Osteoblast (primary cell): ENCODE measurements at places on chromosomes 5 and 9.
A peak's percentile ranks its signal among the peaks of the same experiment; 100 is the strongest.

DNA sequence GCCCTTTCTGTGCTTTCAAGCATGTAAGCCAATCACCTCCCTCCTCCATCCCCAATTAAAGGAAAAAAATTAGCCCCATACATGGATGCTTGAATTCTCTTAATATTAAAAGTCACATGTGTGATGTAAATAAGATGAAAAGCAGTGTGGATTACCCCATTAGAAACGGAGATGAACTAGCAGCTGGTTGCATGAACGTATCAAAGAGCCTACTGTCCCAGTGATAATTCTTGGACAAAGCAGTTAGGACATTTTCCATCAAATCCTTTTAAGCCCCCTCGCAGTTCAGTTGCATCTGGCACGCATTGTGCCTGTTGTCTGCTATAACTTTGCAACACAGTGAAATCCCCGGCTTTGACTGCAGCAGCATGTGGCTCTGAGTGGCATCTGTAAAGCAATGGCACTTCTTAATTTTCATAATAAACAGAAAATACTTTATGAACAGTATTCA lies 285.6 kb downstream of the FBXL7 start:
- peak; percentile 13 for DNase-seq

DNA sequence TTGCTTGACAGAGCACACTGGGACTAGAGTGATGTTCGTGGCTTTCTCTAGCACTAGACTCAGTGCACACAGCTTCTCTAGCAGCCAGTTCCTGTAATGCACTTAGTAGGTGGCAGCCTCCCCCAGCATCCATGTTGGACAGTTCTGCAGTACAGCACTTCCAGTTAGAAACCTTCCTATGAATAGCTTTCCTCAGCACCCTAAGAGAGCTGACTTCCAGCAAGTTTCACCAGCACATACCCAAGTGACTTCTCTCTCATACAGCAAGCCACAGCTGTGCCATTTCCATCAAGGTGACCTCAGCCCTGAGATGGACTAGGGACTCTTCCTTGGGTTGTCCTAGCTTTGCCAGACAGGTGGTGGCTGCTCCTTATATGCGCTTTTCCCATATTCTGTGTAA lies 60.4 kb downstream of the PJA2 start:
- no peak for DNase-seq

- no peak for DNase-seq
Observed at GRCh38 chr5:97363577-97363976, 180.5 kb upstream of the RIOK2 start.

DNA sequence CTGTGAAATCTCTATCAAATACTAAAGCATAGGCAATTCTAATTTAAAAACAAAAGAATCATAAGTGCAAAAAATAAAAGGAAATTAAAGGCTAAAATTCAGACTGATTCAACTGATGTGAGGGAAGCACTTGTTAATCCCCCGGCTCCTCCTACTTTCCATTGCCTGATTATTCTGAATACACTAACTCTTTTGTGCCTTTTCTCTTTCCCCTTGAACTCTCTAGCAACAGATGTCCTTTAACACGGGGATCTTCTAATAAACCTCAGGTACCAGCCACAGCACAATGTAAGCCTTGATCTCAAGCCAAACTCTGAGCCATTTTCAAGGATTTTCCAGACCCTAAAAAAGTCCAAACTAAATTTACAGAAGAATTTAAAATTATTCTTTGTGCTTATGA lies 61.5 kb downstream of the KCNV2 start:
- no peak for DNase-seq

- DNase-seq: peak; percentile 34
Observed at GRCh38 chr9:121662891-121663580, 11.6 kb downstream of the DAB2IP start.

DNA sequence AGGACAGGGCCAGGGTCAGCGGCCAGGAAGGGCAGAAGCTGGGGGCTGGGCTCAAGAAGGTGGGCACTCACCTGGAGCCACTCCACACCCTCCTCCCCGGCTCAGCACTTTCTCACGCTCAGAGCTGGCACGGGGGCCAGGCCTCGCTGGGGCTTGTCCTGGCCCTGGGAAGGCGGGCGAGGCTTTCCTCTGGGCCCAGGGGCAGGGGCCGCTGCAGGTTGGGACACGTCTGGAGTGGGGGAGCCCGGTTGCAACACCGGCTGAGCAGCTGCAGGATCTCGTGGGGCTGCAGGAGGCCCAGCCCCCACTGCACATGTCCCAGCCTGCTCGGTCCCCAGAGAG lies 38.9 kb upstream of the EGFL7 start:
- no peak for DNase-seq

GRCh38 chr5:124262470-124262869 lies 484.0 kb downstream of the ZNF608 start:
- DNase-seq: no peak

DNA sequence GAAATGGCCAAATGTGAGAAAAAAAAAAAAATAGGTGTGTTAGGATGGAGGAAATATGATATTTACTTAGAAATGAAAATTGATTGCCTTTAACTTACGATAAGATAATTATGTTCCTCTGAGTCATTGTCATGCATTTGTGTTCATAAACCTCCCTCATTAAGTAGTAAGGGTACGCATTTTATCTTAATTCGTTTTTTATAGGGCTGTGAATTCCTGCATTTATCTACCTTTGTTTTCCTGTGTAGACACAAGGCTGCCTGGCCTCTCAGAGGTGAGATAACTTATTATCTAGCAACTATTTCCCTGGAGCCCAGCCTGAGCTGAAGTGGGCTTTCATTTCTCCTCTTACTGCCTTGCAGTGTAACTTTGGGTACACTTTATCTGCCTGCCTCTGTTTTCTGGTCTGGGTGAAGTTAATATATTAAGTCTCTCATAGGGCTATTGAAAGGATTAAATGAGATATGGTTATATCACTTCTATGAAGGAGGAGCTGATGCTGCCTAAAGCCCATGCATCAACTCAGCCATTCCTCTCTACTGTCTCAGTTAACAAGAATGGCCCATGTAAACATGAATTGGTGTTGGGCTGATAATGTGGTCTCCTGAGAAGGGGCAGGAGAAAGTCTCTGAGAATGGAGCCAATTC lies 103.8 kb upstream of the KLF4 start:
- DNase-seq: no peak

- no peak for DNase-seq
Observed at GRCh38 chr5:143227301-143227700, 176.2 kb downstream of the NR3C1 start.

DNA sequence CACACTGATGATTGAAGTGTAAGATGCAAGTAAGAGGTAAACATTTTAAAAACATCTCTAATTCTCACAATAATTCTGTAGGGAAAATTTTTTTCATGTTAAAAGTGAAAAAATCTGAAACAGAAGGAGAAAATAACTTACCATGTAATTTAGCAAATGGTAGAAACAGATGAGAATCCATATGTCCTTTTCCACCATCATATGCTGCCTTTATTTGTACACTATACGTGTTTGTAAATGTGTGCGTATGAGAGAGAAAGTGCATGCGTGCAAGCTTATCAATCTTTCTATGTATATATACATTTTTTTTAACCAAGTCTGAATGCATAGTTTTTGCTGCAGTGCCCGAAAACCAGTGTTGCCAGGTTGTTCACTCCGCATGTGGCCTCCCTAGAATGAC lies 186.7 kb downstream of the IZUMO3 start:
- no peak for DNase-seq
